ENCODE measurements at places on chromosomes 2 and 18.

DNA sequence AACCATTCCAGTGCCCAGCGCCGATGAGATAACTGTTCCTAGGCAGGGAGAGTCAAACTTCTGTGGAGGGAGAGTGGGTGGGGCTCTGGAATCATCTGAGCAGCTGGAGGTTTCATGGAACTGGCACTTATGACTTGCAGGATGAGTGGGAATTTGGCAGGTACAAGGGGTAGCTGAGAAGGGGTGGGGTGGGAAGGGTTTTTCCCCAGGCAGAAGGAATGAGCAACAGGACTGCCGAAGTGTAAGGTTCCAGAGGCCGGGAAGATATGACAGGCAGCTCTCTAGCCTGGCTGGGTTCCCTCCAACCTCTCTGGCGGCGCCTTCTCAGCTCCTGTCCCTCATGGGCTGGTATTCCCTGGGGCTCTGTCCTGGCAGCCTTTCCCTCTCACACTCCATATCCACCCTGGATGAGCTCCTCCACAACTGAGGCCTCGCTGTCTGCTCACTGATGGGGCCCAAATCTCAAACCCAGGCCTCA, 2.5 kb upstream of the TET3 start:
- no peak for DNase-seq

- DNase-seq, result no peak
Observed at GRCh38 chr2:19028587-19029375, 329.6 kb downstream of the OSR1 start.

DNA sequence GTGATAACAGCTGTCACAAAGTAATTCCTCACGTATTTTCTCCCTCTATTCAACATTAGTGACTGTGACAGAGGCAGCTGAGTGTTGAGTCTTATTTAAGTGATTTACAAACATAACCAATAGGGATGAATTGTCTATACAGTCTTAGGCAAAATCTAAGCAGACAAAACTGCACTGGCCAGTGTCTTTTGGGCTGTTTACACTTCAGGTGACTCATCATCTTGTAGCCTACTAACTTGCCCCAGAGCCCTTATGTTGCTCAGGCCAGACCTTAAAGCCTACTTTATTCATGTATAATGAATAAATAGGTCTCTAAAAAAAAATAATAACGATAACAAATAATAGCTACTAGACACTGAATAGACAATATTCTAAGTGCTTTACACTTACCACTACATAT, 17.2 kb downstream of the THOC1 start:
- DNase-seq, result no peak

DNA sequence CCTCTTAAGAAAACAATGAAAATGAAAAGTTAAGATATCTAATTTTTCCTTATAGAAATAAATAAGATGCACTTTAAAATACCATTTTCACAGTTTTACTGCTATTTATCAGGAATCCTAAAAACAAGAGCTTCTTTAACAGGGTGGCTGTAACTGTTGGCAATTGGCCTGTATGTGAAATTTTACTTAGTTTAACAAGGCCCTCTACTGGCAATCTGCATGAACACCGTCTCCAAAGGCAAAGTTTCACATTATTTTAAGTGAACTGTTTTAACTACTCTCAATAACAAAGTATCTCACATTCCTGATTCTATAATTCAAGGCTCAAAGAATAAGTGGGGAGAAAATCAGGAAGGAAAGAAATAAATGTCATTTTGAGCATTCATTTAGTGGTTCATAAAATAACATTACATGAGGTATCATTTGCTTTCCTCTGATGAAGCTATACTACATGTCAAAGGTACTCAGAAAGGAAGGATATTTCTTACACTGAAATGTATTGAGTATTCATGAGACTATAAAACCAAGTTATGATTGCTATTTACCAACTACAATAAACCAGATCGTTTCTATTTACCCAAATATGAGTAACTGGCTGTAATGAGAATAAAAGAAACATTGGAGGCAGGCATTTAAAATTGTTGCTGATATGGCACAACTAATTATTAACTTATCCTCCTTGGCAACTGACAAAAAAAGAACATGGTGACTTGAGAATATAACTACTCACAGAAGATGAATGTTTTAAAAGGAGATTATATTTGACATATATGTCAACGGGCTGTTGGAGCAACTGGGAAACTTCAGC, 7.0 kb downstream of the NCKAP5 start:
- DNase-seq, result no peak

GRCh38 chr2:193272011-193272410, 1077.3 kb upstream of the TMEFF2 start:
- DNase-seq, result no peak

DNA sequence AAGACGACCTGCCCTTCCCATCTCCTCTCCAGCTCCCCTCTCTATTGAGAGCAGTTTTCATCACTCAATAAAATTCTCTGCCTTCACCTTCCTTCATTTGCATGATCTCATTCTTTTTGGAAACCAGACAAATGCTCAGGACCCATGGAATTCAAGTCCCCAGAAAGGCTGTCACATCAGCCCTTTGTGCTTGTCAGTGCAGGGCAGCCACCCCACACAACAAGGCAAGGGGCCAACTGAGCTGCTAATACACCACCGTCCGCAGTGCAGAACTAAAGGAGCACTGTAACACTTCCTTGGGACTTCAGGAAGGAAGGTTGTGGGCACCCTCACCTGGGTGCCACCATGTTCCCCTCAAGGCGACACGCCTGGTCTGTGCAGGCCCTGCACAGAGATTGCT, 26.2 kb downstream of the MCEE start:
- no peak for DNase-seq

- DNase-seq, result no peak
Observed at GRCh38 chr18:55786651-55787272, 198.8 kb upstream of the TCF4 start.

GRCh38 chr2:230362030-230362691, 35.2 kb downstream of the SP140L start:
- no peak for DNase-seq

- DNase-seq, result no peak
Observed at GRCh38 chr2:45121236-45121927, 112.1 kb upstream of the SIX2 start.

DNA sequence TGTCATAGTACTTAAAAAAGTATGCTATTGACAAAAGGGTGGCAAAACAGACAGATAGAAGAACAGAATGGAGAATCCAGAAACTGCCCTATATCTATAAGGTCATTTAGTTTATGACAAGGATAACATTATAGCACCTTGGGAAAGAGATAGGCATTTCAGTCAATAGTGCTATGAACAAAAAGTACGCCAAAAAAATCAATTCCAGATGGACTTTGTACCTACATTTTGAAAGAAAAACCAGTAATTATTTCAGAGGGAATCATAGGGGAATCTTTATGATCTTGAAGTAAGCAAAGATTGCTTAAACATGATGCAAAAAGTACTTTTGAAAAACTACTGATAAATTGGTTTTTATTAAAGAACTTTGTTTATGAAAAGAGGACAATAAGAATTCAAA, 59.9 kb upstream of the SETBP1 start:
- no peak for DNase-seq

GRCh38 chr2:86028766-86029381, 76.8 kb downstream of the POLR1A start:
- no peak for DNase-seq

DNA sequence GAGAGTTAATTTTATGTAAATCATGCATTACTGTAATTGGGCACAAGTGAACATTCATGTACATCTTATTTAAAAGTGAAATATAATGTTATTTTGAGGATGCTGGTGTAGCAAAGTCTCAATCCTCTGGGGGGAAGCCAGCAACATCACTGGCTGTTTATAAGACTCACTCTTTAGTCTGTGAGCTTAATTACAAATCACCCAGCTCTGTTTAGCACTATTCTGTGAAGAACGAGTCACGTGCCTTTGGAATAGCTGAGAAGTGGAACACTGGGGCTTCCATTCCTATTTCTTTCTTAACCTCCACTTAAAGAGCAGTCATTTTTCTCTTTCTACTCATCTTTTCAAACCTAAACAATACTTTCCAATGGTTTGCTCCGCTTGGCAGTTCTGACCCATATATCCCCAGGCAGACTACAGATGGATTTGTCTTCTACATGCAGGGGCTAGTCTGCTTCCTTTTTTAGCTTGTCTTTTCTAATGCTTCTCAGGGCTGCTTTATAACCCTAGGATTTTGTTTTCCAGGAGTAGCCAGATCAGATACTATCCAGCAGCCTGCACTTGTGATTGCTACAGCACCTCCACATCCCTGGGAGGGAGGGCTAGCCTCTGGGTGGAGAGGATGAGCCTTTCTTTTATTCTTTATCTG, 95.3 kb upstream of the CAVIN2 start:
- DNase-seq, result no peak

DNA sequence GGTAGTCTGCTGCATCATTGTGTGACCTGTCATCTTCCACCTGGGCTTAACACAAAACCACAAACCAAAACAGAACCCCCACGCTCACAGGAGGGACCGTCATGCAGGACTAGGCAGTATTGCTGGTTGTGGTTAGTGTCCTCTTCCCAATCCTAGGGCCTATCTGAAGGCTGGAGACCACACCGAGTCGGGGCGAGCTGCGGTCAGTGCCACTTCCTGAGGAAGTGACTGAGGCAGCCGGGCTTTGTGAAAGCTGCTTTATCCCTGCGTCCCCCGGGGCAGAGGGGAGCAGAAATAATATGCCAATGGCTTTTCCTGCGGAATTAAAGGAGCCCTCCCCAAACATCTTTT, 22.9 kb downstream of the ZNF532 start:
- no peak for DNase-seq

DNA sequence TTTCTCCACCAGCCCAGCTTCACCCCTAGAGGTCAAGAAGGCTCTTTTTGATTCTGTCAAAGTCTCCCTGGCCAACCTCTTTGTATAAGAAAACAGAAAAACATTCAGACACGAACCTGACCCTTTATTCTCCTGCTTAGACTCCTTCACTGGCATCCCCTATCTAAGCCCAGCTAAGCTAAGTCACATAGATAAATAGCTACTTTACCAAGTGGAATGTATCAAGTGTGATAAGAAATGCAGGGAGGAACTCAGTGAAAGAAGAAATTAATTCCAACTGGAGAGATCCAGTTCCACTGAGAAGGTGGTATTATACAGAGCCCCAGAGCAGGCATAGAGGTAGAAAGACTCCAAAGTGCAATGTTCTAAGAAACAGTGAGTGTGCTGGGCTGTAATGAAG, 489.5 kb downstream of the TNS1 start:
- DNase-seq, result no peak

DNA sequence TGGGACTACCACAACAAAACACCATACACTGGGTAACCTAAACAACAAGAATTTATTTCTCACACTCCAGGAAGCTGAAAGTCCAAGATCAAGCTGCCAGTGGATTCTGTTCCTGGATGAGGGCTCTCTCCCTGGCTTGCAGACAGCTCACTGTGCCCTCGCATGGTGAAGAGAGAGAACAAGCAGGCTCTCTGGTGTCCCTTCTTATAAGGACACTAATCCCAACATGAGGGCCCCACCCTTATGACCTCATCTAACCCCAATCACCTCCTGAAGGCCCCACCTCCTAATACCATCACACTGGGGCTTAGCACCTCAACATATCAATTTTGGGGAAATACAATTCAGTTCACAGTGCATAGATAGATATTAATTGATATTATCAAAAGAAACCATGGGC, 83.5 kb downstream of the BIN1 start:
- DNase-seq, result no peak

DNA sequence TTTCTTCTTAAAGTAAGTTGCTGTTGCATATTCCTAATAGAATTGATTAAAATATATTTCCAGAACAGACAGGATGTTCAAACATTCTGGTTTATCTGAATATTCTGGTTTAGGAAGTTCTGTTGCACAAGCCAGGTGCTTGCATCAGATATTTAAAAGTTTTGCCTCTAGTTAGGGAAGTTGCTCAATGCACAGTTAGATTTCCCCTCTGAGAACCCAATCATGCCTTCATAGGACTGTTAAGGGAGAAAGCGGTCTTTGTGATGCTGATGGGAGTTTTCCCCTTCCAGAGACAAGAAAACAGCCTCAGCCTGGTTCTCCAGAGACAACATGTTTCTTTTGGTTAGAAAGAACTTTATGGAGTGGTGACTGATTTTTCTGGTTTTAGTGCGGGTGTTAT, 65.6 kb upstream of the REV1 start:
- DNase-seq, result no peak

GRCh38 chr18:62716619-62717168, 1.4 kb downstream of the PHLPP1 start:
- peak; percentile 45 for DNase-seq

DNA sequence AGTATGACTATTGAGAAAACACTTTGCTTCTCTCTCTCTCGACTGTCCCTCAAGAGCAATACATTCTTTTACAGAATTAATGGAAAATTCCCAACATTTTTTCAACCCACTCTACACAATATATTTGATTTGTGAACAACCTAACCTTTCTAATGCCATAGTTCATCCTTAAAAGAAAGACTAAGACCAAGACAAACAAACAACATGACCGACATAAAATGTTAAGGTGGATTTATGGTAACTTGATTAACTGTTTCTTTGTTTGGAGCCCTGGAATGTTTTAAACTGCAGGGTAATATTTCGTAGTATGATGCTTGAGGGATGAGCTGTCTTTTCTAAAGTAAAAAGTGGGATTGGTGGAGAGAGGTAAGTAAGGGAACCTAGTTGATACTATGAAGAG, 738.2 kb downstream of the MBD2 start:
- DNase-seq, result no peak

DNA sequence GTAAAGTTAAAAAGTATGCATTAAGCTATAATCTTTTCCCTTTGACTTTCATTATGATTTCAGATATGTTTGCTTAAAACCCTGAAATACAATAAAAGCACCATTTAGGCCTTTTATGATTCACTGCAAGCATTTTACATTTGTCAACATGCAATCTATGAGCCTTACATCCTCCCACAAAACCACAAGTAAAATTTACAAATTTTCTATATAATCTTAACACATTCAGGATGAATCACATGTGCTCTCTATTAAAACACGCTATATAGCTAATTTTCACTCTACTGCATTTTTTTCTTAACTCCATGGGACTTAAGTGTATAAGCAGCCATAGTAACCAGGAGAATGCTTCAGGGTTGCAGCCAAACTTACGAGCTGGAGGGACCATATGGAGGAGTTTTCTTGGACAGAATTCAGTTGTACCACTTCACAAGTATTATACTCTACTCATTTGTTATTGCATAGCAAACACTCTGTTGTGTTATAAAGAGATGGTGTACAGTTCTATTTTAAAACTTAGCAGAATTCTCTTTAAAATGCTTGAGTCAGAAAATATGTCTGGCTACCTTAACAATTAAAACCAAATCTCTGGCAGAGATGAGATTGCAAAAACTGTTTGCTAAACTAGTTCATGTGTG, 293.2 kb downstream of the ALK start:
- DNase-seq, result no peak

DNA sequence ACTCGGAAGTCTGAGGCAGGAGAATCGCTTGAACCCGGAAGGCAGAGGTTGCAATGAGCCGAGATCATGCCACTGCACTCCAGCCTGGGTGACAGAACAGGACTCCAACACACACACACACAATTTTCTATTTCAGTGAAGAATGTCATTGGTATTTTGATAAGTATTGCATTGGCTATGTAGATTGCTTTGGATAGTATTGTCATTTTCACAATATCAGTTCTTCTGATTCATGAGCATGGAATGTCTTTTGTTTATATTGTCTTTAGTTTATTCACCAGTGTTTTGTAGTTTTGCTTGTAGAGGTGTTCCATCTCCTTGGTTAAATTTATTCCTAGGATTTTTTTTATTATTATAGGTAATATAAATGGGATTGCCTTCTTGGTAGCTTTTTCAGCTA, 693.4 kb upstream of the SYT4 start:
- no peak for DNase-seq

GRCh38 chr2:148132412-148132811, 111.5 kb downstream of the MBD5 start:
- DNase-seq, result no peak

- no peak for DNase-seq
Observed at GRCh38 chr2:197011801-197012641, 85.5 kb upstream of the PGAP1 start.

Data from T-helper 17 cell (primary cell).